ENCODE measurements at places on chromosomes 4 and X.

DNA sequence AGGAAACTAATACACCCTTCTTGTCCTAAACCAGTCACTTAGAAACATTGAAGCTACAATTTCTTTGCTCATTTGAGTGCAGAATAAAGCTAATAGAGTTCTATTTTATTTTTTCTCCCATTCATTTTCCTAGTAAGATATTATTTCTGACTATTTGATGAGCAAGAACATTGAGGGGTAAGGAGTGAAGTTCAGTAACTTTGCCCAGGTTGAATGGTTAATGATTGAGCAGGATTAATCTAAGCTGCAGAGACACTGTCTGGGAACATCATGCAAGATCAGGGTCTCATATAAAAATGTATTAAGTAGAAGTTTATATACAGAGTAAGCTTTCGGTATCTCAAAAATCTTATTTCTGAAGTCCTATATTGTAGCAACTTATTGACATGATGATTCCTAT is 102.4 kb upstream of the LIMCH1 start:
- DNase-seq: no peak

- DNase-seq: peak; percentile 97
These were observed at the start of gene FRG1 for GRCh38 chr4:189940178-189941004. Gene FRG1 (plus strand): TSS chr4:189940872. CDS start chr4:189941010, 138 bp downstream.

DNA sequence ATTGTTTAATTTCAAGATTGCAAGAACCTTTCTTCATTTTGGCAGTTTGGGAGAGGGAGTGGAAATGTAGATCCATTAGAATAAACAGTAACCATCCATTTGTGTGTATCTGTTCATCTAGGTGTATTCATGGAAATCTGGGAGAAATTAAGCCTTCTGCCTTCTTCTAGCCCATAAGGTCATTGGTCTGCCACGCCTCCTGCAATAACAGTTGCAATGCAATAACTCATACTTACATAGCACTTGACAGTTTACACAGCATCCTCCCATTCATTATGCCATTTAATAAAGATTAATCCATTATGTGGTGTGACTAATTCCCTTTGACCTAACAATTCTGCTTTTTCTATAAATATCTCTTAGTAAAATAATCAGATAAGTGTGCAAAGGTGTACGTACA is 42.6 kb downstream of the SHROOM4 start:
- DNase-seq: no peak

DNA sequence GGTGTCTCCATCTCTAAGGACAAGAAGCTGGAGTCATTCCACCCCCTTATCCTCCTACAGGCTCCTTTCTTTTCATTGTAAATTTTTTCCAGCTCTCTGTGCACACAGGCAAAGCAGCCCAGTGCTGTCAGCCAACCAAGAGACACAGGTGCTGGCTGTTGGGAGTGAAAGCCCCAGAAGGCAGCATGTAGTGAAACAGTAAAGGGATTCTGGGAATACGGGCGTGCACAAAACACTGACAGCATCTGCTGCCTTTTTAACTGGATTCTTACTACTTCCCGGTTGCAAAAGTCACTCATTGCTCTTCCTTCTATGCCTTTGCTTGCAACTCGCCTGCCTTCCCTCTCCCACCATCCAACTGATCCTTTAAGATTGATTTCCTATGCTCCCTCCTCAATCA is 208.6 kb upstream of the PRPS2 start:
- DNase-seq: no peak

- no peak for DNase-seq
These were observed 27.8 kb upstream of the FTHL17 start for GRCh38 chrX:31099536-31100090.

- no peak for DNase-seq
These were observed 9.7 kb upstream of the PYURF start for GRCh38 chr4:88533088-88533790.
